ENCODE measurements at places on chromosomes 6 and 20.

DNA sequence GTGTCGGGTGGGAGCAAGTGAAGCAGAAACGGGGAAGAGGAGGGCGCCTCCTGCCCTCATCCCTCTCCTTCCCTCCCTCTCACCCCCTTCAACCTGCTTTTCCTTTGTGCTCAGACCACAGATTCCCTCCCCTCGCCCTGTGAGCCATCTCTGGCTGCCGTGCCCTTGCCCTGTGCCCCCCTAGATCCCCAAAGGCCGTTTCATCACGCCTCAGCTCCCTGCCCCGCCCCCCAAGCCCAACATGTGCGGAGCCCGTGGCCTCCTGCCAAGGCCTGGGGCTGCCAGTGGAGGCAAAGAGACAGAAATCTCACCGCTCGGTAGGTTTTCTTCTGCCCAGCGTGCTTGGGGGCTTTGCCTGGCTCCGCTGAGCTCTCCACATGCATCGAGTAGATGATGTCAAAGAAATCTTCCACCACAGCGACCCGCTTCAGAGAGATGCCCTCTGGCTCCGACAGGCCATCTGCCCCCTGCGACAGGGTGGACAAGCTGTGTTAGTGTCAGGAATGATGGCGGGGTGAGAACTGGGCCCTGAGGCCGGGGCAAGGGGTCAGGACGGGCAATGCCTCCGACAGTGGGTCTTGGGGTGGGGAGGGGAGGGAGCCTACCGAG is 57.6 kb downstream of the NOL4L start:
- DNase-seq = no peak
- peak overlapping the region; percentile 88 for H3K27ac ChIP-seq
- H3K27me3 ChIP-seq = no peaks in the 10 kb centered on the region
- no peak overlapping the region for H3K4me3 ChIP-seq
- peaks cover 43% of the 10 kb centered on the region for H3K4me1 ChIP-seq
- H3K36me3 ChIP-seq = peaks cover 5% of the 10 kb centered on the region

DNA sequence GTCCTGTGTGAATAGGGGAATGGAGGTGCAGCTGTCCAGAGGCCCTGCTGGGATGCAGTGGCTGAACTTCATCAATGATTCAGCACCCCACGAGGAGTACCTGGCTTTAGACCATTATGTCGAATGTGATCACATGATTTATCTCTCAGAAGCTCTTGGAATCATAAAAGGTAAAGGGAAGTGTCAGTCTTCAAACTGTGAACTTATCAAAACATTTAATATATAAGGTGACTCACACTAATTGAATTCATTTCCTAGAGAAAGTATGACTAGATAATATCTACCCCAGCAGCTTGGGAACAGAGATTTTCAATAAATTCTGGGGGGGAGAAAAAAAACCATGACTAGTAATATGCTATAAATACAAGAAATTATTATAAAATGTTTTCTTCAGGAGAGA is 29.5 kb downstream of the ALDH8A1 start:
- no peak for DNase-seq
- H3K27me3 ChIP-seq = peaks cover 11% of the 10 kb centered on the region
- no peaks in the 10 kb centered on the region for H3K36me3 ChIP-seq
- no peak overlapping the region for H3K27ac ChIP-seq
- H3K4me3 ChIP-seq = no peak overlapping the region
- no peaks in the 10 kb centered on the region for H3K4me1 ChIP-seq

DNA sequence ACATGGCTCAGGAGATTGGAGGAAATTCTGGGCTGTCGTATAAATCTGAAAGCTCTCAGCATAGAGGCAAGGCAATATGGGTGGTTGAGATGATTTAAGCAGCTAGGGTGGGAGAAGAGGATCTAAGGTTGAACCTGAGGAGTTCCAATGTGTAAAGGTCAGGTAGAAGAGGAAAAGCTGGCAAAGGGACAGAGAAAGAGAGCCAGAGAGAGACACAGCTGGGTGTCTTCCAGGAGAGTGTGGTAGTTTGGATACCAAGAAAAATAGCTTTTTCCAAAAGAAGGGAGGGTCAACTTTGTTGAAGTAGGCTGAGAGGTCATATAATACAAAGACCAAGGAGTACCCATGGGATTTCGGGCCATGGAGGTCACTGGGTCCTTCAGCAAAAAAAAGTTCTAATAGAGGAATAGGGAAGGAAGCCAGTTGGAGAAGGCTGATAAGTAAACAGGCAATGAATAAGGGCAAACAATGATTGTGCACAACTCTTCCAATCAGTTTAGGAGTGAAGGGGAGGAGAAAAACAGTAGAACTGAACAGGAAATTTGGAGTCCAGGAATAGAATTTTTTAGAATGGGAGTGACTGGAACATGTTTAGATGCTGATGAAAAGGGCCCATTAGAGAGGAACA is 135.1 kb downstream of the QRSL1 start:
- no peak overlapping the region for H3K27ac ChIP-seq
- no peaks in the 10 kb centered on the region for H3K4me1 ChIP-seq
- H3K36me3 ChIP-seq = peaks cover 5% of the 10 kb centered on the region
- no peak for DNase-seq
- no peak overlapping the region for H3K4me3 ChIP-seq
- no peaks in the 10 kb centered on the region for H3K27me3 ChIP-seq

- H3K27me3 ChIP-seq = no peaks in the 10 kb centered on the region
- no peak overlapping the region for H3K27ac ChIP-seq
- H3K36me3 ChIP-seq = peaks cover 7% of the 10 kb centered on the region
- no peak for DNase-seq
- no peak overlapping the region for H3K4me3 ChIP-seq
Observed at GRCh38 chr6:80154160-80154559, 47.7 kb downstream of the BCKDHB start.

GRCh38 chr6:55652429-55652828 is 73.4 kb upstream of the HMGCLL1 start:
- no peaks in the 10 kb centered on the region for H3K36me3 ChIP-seq
- no peak for DNase-seq
- H3K4me3 ChIP-seq = no peak overlapping the region
- H3K27ac ChIP-seq = no peak overlapping the region
- no peaks in the 10 kb centered on the region for H3K27me3 ChIP-seq
- no peaks in the 10 kb centered on the region for H3K4me1 ChIP-seq

GRCh38 chr6:43800298-43800623 is 30.2 kb downstream of the VEGFA start:
- H3K36me3 ChIP-seq = no peaks in the 10 kb centered on the region
- H3K27ac ChIP-seq = no peak overlapping the region
- peaks cover 2% of the 10 kb centered on the region for H3K27me3 ChIP-seq
- no peak overlapping the region for H3K4me3 ChIP-seq
- no peak for DNase-seq
- peaks cover 13% of the 10 kb centered on the region for H3K4me1 ChIP-seq

DNA sequence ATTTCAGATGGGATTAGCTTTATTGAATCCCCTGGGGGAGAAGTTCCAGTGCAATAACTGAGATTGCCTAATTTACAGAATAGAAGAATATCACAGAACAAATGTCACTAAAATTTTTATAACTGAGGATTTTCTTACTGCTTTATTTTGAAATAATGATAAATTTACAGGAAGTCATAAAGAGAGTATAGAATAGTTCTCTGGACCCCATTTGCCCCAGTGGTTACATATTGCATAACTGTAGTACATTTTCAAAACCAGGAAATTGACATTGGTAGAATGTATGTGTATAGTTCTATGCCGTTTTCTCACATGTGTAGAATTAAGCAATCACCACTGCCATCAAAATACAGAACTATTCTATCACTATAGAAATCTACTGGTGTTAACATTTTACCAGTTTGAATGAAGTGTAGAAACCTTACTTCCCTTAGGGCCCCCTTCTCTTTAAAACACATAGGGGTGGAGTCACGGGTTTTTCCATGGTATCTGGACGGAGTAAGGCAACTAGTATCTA is 18.3 kb downstream of the KIF6 start:
- H3K4me1 ChIP-seq = no peaks in the 10 kb centered on the region
- no peak overlapping the region for H3K4me3 ChIP-seq
- H3K36me3 ChIP-seq = no peaks in the 10 kb centered on the region
- no peak for DNase-seq

DNA sequence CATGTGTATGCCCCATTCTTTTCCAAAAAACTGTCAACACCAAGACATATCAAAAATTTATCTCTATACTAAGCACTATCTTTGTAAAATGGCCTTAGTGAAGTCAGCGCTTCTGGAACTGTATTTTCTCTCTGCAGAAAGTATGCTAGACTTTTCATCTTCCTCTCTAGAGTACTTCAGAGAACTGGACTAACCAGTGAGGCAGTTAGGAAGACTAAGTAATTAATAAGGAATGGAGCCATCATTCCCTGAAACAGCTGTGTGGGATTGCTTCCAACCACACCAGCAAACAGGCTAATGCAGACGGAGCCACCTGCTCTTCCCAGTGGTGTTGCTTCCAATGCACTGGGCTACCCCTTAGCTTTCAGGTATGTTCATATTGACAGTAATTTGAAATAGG is 169.1 kb upstream of the FUT9 start:
- no peaks in the 10 kb centered on the region for H3K27me3 ChIP-seq
- no peak overlapping the region for H3K27ac ChIP-seq
- DNase-seq = no peak
- H3K4me1 ChIP-seq = no peaks in the 10 kb centered on the region
- H3K4me3 ChIP-seq = no peak overlapping the region

GRCh38 chr20:4227085-4227821 is 211.9 kb upstream of the RNF24 start:
- DNase-seq = no peak
- H3K4me1 ChIP-seq = no peaks in the 10 kb centered on the region
- no peak overlapping the region for H3K27ac ChIP-seq
- H3K4me3 ChIP-seq = no peak overlapping the region
- no peaks in the 10 kb centered on the region for H3K27me3 ChIP-seq

- H3K27ac ChIP-seq = no peak overlapping the region
- no peaks in the 10 kb centered on the region for H3K36me3 ChIP-seq
- H3K27me3 ChIP-seq = peaks cover 3% of the 10 kb centered on the region
- no peak overlapping the region for H3K4me3 ChIP-seq
Observed at GRCh38 chr6:117555882-117556498, 46.3 kb downstream of the GOPC start.

DNA sequence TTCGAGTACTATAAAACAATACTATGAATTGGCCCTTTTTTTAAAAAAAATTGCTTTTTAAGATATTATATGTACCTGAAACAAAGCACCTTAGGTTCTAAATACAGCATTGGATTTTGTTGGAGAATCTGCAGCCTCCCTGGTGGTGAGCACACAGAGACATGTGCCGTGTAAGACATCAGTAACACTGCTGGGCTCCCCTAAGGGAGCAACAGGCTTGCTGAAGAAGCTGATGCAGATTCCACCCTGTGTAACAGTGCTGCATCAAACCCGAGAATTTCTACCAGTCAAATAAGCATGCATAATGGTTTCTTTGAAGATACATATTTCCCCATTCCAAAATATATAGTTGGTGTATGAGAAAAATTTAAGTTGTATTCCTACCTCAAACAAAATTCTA is 17.4 kb downstream of the KIAA1586 start:
- peaks cover 3% of the 10 kb centered on the region for H3K4me1 ChIP-seq
- H3K36me3 ChIP-seq = peaks cover 10% of the 10 kb centered on the region
- H3K4me3 ChIP-seq = no peak overlapping the region
- H3K27me3 ChIP-seq = no peaks in the 10 kb centered on the region

DNA sequence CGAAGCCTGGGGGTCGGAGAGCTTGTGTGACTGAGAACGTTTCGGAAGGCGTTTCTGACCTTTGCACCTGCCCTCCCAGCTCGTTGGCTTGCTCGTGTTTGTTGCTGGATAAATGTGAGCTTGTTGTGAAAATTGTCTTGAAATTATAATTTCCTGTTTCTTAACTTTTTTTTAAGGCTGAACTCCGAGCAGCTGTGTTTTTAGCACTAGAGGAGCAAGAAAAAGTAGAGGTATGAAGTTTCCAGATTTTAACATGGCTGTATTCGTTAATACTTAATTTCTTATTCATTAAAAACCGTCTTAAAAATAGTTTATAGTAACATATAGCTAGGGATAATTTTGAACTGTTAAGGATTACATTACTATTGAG is 672 bp downstream of the CEP43 start:
- H3K36me3 ChIP-seq = peaks cover 2% of the 10 kb centered on the region
- DNase-seq = no peak
- peak overlapping the region; percentile 87 for H3K27ac ChIP-seq

DNA sequence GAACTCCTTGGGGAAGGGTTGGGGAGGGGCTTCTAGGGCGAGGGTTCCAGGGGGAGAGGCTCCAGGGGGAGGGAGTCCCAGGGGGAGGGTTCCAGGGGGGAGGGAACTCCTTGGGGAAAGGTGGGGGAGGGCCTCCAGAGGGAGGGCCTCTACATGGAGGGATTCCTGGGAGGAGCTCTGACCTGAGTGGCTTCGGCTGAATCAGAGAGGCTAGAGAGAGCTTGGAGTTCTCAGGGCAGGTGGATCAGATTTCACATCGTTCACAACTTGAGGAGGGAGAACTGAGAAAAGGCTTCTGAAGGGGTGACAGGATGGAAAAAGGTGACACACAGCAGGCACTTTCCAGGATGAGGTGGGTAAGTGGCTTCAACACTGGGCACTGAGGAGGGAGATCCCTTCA is 49.1 kb downstream of the DAAM2 start:
- H3K4me1 ChIP-seq = no peaks in the 10 kb centered on the region
- DNase-seq = no peak
- no peak overlapping the region for H3K4me3 ChIP-seq

GRCh38 chr20:761418-762381 is 6.6 kb downstream of the SLC52A3 start:
- H3K36me3 ChIP-seq = no peaks in the 10 kb centered on the region
- DNase-seq = no peak
- H3K4me3 ChIP-seq = no peak overlapping the region

DNA sequence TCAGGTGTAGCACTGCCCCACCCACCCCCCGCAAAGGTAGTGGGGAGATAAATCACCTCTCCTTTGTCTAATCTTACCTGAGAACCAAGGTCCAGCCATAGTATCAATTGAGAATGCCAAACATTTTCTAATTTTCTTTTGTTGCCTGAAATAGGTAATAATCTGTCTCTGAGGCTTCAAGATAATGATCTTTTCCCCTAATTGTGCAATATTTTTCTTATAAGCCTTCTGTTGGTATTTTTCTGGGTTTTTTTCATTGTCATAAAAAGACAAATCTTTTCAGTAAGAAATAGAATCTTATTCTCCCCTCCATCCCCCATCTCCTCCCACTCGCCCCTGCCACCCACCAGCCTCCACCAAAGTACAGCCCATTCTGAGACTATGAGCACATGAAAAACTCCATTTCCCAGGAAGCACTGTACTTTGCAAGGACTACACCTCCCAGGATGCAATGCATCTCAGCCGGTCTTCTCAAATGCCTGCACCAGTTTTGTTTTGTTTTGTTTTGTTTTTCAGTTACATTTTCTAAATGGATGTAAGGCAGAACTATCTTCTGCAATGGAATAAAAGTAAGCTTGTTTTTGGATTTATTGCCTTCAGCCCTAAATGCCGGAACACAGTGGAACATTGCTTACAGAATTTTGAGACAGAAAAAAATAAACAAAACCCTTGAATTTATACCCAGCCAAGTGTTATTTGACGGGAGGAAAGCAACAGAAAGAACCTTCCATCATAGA is 268.0 kb downstream of the TFAP2A start:
- H3K4me1 ChIP-seq = no peaks in the 10 kb centered on the region
- no peak overlapping the region for H3K27ac ChIP-seq
- H3K36me3 ChIP-seq = no peaks in the 10 kb centered on the region
- no peak for DNase-seq
- H3K4me3 ChIP-seq = peak overlapping the region; percentile 29

GRCh38 chr6:131372535-131372934 is 200.5 kb upstream of the ARG1 start:
- H3K27me3 ChIP-seq = no peaks in the 10 kb centered on the region
- peaks cover 11% of the 10 kb centered on the region for H3K4me1 ChIP-seq
- no peak for DNase-seq
- no peak overlapping the region for H3K27ac ChIP-seq
- no peak overlapping the region for H3K4me3 ChIP-seq
- H3K36me3 ChIP-seq = no peaks in the 10 kb centered on the region
